ENCODE measurements at places on chromosomes 12 and 14.

DNA sequence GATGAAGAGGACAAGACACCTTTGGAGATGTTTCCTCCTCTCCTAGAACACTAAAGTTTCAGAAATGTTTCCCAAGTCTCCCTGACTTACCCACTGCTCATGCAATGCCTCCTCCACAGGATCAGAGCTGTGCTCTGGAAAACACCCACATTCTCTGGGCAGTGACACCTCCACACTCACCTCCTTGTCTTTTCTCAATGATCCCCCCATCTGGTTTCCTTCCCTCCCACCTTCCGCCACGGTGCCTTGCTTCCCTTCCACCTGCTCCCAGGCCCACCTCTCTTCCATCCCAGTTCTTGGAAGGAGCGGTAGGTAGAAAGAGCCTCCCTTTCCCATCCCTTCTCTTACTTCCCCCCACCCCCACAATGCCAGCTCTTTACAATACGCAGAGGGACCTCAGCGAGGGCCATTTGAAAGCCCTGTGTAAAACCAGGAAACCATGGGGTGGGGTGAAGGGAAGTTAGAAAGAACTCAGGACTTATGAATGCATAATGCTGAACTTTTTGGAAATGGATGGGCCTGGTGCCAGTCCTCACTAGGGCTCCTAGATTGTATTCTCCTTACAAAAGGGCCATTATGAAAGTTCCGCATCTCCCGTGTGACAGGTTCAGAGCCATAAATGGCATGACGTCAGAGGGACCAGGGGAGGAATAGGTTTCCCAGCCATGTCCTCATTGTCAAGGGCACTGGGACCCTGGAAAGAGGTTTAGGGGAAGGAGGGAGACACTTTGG, 12.8 kb downstream of the FBLN5 start:
- DNase-seq = no peak

DNA sequence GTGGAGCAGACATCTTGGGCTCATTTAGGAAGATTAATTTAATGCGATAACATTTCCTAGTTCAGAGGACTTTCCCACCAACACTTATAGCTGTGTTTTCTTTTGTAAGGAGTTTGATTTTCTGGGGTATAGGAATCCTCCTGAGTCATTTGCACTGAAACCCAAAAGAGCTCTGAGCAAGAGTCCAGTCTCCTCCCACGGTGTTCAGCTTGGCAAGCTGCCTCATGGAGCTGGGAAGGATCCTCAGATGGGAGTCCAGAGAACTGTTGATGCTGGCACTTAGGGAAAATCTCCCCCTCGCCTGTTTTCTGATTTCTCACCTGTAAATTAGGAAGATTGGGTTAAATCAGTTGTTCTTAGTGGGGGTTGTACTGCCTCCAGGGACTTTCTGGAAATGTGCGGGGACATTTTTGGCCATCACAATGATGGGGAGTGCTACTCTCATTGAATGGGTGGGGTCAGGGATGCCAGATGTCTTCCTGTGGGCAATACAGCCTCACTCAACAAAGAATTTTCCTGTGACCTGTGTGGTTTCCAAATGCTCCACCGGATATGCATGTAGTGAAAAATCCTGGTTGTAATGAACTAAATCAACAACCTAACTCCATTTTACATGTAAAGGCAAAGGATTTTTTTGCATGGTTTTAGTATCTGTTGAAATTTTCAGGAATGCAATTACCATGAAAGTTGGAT, 150.6 kb downstream of the ADCK1 start:
- no peak for DNase-seq

DNA sequence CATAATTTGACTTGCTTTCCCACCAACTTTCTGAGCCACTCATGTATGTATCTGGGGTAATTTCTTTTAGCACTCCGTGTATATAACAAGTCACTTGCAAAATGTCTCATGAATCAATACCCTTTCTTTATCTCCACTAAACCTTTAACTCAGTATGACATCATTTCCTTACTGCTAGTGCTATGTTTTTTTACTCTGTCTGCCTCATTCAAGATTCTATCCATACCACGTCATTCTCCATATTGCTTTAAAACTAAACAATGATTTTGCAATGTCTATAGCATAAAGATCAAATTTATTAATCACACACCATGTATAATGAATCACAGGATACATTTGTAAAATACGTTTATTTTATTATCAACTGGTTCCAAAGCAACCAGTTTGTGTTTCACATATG, 178.2 kb downstream of the PIK3C2G start:
- no peak for DNase-seq

DNA sequence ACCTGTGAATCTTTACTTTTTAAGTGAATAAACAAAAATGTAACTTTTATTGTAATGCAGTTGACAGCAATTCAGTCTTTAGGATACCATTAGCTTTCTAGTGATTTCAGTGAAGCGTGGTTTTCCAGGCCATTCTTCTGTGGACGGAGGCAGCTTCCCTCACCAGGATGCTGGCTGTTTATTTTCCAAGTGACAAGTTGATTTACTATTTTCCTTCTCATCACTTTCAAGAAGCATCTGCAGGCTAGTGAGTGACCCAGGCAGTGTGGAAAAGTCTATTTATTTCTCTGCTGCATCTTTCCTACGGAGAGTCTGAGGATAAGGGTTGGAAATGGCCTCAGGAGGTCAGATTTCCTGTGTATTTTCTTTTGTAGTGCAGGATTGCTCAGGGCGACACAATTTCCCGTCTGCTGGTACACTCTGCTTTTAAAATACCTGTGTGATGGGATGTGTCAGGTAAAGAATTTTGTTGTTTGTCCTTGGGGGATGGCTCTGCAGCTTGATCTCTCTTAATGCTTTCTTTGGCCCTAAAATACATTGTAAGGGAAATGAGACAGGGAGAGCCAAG, 467.8 kb downstream of the NRXN3 start:
- DNase-seq = no peak

DNA sequence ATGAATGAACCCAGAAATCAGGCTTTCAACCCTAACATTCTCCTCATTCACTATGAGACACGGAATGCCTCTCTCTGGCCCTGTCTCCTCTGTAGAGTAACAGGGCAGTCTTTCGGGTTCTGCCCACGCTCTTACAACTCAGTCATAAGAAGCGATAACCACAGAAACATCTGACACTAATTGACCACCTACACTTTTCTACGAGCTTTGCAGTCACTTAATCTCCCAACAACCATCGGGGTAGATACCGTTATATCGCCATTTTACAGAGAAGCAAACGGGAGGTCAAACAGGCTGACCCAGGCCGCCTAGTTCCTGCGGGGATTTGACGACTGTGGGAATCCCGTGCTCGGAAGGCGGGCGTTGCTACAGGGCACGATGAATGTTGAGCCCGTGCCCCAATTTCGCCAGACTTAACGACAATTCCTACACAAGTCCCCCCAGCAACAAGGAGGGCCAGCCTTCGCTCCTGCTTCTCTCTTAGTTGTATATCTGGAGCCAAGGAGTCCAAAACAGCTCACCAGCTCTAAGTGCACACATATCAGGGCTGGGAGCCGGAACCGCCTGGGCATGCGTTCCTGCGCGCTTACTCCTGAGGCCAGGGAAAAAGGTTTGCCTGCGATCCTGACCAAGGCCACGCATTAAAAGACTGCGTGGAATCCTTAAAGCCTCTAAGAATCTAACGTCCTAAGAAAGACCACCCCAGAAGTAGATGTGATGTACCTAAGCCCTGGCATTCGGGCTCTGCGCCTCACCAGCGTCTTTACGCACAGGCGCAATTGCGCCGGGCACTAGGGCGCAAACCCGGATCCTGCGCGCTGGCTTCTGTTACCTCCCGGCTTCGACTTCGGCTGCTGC, 38.7 kb upstream of the TBX5 start:
- no peak for DNase-seq

GRCh38 chr12:67515679-67516340, 132.7 kb upstream of the DYRK2 start:
- no peak for DNase-seq

- peak; percentile 58 for DNase-seq
Observed at GRCh38 chr14:60250257-60251035, 1.4 kb downstream of the PPM1A start.

GRCh38 chr14:87407344-87407743, 585.6 kb downstream of the GALC start:
- no peak for DNase-seq

- no peak for DNase-seq
Observed at GRCh38 chr12:106954462-106955376, 988 bp upstream of the TMEM263 start.

DNA sequence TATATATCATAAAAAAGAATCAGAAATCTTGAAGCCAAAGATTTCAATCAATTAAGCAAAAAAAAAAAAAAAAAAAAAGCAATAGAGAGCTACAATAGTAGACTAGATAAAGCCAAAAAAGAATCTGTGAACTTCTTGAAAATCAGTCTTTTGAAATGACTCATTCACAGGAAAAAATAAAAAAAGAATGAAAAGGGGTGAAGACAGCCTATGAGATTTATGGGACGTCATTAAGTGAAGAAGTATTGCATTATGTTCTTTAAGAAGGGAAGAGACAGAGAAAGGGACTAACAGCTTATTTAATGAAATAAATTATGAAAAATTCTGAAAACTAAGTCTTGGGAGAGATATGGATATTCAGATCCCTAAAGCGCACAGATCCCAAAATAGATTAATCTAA, 103.8 kb downstream of the ACSS3 start:
- DNase-seq = no peak

DNA sequence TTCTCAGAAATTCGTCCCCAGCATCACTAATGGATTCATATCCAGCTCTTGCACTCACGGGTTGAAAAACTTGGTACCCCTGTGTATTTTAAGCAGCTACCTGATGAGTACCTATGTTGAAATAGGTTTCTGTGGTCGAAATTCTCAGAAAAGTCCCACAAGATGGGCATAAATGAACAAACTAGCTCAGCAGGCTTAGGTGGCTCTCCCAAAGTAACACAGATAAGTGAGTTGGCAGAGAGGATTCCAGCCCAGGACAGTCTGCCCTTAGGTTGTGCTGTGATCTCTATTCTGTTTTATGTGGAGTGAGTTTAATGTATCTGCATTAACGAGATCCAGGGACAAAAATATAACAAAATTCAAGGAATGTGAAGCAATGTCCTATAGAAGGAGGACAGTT, 92.3 kb downstream of the RGS6 start:
- no peak for DNase-seq

DNA sequence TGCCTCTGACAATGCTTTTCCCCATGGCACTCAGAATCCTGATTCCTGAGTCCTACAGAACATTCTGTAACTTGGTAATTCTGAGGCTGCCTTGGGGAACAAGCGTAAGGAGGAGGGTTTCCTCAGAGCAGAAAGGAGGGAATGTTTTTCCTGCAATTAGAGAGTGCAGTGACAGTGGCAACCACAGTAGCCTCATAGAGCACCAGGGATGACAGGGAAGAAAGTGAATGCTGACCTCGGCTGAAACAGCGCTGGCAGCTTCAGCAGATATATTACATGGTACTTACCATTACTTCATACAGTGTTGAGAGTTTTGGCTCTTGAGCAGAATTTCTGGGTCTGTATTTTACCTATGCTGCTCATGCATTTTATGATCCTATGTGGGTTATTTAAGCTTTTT, 757.1 kb downstream of the NRXN3 start:
- no peak for DNase-seq

GRCh38 chr12:13211859-13212664, 15.5 kb downstream of the EMP1 start:
- no peak for DNase-seq

- DNase-seq = no peak
Observed at GRCh38 chr14:95237121-95237957, 80.0 kb upstream of the DICER1 start.

- DNase-seq = no peak
Observed at GRCh38 chr12:104469523-104469922, 12.8 kb downstream of the CHST11 start.

Measured in left renal cortex interstitium (tissue), 4 donors.